ENCODE measurements at places on chromosomes 6 and 20. TPM values are rescaled to one million over a fixed set of nuclear protein-coding genes. Genes with fewer than 3 reads are reported as not detected.
A peak's percentile ranks its signal among the peaks of the same experiment; 100 is the strongest.

DNA sequence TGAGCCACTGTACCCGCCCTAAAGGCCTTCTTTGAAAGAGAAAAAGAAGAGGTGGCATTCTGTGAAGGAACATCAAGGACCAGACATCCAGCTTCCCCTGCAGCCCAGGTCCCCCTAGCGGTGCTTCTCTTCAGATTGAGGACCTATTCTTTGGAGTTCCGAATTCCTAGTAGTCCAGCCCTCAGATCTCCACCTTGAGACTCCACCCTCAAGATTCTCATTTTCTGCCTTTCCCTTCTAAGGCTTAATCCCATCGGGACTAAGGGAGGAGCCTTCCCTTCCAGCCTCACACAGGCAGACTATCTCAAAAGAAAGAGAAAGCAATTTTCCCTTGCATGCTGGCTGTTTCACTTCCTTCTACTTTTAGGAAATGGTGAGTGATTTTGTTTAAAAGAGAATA is 32.5 kb downstream of the MUC22 start:
- DNase-seq, result peak; percentile 52

- no peak for DNase-seq
Observed at GRCh38 chr20:21516861-21517565, 3.1 kb upstream of the NKX2-2 start.

- DNase-seq, result no peak
Observed at GRCh38 chr20:588932-589672, 21.0 kb downstream of the TCF15 start.

GRCh38 chr6:148746363-148747144 is at the start of gene UST:
TSS of gene UST (plus strand) at chr6:148747030. CDS start at chr6:148747431, 401 bp downstream.
- DNase-seq, result peak; percentile 91

DNA sequence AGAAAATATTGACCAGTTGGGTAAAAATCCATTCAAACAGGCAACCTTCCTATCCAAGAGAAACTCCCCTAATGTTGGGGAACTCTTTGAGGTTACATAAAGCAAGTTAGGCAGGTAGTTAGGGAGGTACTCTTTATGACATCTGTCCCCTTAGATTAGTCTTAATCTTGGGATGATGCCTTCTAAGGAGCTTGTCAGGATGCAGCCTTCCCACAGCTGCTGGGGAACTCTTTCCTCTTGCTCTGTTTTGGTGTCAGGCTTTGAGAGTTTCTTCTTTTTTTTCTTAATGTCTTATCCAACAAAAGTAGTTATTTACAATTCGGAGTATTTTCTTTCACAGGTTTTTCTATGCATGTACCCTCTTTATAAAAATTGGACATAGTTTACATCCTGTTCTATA is 194.8 kb downstream of the CDKAL1 start:
- no peak for DNase-seq

GRCh38 chr6:63509652-63510352 is 62.5 kb upstream of the LOC128125822 start:
- DNase-seq, result no peak

The C6orf118 gene
- total RNA-seq, result 0.52 TPM

The SAMD5 gene
- 6.7 TPM for total RNA-seq

The LINC00237 gene
- not detected for total RNA-seq

All from myocyte (in vitro differentiated cells).